ENCODE measurements at places on chromosomes 12 and 14.

DNA sequence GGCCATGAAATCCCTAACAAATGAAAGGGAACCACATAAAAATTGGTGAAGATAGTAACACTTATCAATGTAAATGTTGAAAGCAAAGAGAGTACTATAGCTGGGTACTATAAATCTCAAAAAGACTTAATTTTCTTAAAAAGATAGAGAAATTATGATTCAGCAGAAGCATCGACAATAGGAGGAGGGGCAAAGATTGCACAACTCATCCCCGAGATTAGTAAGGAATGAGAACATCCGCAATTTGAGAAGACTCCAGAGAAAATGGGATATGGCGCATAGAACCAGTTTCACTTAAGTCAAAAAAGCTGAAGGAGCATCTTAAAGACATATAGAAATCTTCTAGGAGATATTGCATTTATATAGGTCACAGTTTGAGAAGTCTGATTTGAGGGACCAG is 220.2 kb upstream of the SLC16A7 start:
- no peak for DNase-seq

- DNase-seq: peak; percentile 94
Observed at GRCh38 chr14:50003213-50004021, 110.5 kb downstream of the ARF6 start.

- DNase-seq: no peak
Observed at GRCh38 chr14:48874711-48875110, 711.5 kb downstream of the RPS29 start.

DNA sequence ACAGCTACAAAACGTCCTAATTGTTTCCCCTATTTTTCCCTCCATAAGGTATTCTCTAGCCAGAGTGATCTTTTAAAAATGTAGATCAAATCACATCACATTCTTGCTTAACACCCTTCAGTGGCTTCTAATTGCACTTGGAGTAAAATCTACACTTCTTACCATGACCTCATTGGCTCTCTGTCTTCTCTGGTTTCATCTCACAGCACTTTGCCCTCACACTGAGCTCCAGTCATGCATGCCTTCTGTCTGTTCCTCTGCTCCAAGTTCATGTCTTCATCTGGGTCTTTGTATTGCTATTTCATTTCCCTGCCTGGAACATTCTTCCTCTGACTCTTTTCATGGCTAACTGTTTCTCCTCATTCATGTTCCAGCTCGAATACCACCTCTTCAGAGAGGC is 220.4 kb upstream of the GARIN6 start:
- DNase-seq: no peak

DNA sequence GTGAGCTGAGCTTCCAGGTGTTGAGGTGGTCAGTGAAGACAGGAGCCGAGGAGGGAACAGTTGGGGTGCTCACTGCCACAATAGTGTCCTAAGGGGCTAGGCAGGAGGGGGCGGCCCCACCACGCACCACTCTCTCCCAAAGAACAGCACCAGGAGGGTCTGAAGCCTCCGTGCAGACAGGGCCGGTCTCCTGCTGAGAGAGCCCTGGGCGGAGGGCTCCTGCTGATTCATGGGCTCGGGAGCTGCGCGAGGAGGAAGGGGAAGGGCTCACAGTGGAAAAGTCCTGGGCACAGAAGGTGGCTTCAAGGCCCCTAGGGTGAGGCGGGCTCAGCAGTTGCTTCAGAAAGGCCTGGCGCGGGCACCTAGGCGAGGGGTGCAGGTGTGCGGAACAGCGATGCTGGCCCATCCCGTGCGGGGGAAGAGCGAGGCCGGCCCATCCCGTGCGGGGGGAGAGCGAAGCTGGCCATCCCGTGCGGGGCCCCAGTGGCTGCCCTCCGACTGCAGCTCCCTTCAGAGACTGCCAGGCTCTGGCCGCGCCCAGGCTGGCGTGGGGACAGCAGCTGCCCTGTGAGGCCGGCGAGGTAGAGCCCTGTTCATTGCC is 176.7 kb downstream of the ADGRD1 start:
- DNase-seq: no peak

- no peak for DNase-seq
Observed at GRCh38 chr12:55925870-55926737, 1.6 kb downstream of the PYM1 start.

DNA sequence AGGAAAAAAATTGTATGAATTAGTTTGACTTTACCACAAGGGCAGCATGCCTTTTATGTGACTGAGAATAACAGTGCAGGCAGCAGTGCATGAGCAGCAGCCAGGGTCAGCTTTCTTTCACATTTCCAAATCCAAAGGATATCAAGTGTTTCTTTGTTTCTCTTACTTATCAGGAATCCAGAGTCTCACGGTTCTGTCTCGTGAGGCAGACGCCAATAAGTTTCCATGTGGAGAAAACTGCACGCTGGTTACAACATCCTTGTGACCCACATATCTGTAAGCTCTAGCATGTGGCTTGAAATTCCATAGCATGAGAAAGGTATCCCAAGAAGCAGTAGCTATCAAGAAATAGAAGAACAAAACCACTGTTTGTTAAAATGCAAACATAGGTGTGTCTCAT is 27.6 kb downstream of the GALNT4 start:
- no peak for DNase-seq

GRCh38 chr12:73083736-73084135 is 811.6 kb downstream of the TRHDE start:
- DNase-seq: no peak
